ENCODE measurements at places on chromosomes 3 and 15. TPM values are rescaled to one million over a fixed set of nuclear protein-coding genes. Genes with fewer than 3 reads are reported as not detected.

The MYLK gene
- total RNA-seq, result 1,887 TPM

The LYZL4 gene
- total RNA-seq, result not detected

The STARD5 gene
- 5.9 TPM for total RNA-seq

The SLC6A11 gene
- not detected for total RNA-seq

The PROK2 gene
- total RNA-seq, result 0.67 TPM

The AADACL2 gene
- total RNA-seq, result 0.10 TPM

The CHRM5 gene
- 0.09 TPM for total RNA-seq

The MORC1 gene
- not detected for total RNA-seq

The ST3GAL6 gene
- total RNA-seq, result 6.8 TPM

The CNTN6 gene
- total RNA-seq, result 11.2 TPM

The SPTSSB gene
- not detected for total RNA-seq

The FANCD2OS gene
- not detected for total RNA-seq

The SLC12A8 gene
- total RNA-seq, result 0.67 TPM

Data from posterior vena cava (tissue), 2 donors.